ENCODE measurements at places on chromosomes 2 and 18.

- no peak for DNase-seq
Measured at GRCh38 chr2:164073101-164074074, 337.6 kb upstream of the FIGN start.

- DNase-seq, result no peak
Measured at GRCh38 chr2:45370369-45370768, 240.7 kb downstream of the SRBD1 start.

GRCh38 chr18:26794230-26795101, 71.0 kb downstream of the AQP4 start:
- DNase-seq, result no peak

DNA sequence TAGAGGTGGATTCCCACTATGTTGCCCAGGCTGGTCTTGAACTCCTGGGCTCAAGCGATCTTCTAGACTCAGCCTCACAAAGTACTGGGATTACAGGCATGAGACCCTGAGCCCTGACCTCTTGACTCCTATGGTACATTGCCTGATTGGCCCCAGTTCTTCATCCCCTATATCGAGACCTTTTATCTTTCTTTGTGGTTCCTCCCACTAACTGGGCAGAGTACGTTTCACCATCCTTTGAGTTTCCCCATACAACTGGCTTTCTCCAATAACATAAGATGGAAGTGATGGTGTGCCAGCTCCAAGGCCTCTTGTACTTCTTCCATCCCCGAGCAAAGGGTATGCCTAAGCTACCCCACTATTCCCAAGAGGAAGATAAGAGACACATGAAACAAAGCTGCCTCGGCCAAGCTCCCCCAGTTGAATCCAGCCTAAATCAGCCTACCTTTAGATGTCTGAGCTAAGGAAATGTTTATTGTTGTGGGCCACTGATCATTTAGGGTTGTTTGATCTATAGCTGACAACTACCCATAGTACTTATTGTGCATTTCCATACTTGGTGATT, 8.3 kb upstream of the TMEM247 start:
- no peak for DNase-seq

- DNase-seq, result no peak
Measured at GRCh38 chr2:173400760-173401159, 46.1 kb downstream of the CDCA7 start.

- DNase-seq, result no peak
Measured at GRCh38 chr18:1240701-1241100, 336.0 kb downstream of the ADCYAP1 start.

DNA sequence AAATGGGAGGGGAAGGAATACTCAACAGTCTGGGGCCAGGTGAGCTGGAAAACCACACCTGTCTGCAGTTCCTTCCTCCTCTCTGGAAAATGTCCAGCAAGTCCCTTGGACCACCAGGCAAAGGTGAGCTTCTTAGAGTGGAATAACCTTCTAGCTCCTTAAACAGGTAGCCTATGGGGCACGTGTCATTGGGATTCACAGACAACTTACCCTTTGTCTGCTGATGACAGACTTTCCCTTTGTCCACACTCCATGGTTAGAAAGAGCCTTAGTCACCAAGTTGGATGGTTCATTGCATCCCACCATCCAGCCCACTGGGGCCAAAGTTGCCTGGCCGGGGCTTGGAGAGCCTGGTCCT, 98.0 kb upstream of the ITGA6 start:
- no peak for DNase-seq

DNA sequence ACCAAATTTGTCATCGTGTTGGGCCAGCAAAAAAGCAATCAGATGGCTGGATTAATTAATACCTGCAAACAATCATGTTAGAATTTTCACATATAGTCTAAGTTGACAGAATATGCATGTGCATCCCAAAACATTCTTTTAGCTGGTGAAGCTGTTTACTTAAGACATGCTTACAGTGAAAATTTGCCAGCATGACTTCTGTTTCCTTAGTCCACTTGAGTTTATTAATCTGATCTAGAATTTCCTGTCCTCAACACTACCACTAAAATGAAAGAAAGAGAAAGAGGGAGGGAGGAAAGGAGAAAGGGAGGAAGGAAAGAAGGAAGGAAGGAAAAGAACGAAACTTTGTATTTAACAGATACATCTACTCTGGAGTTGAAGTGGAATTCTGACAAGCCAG, 2109.9 kb upstream of the PIK3C3 start:
- DNase-seq, result no peak
